ENCODE measurements at places on chromosomes 4 and X. TPM values are rescaled to one million over a fixed set of nuclear protein-coding genes. Genes with fewer than 3 reads are reported as not detected.

Gene SUPT20HL2
- not detected for total RNA-seq

Gene ADAMTS3
- 0.41 TPM for total RNA-seq

Gene HTN3
- total RNA-seq = not detected

Gene MID1IP1
- 113 TPM for total RNA-seq

Gene ADGRA3
- total RNA-seq = 21.1 TPM

Gene EREG
- total RNA-seq = 0.84 TPM

Gene CXCL11
- total RNA-seq = not detected

Gene FAT4
- total RNA-seq = 3.4 TPM

Gene EPGN
- not detected for total RNA-seq

Gene C4orf36
- total RNA-seq = 0.38 TPM

Gene ITIH6
- not detected for total RNA-seq

Gene GATB
- 28.8 TPM for total RNA-seq

Gene MTTP
- 0.63 TPM for total RNA-seq

Gene ARAP2
- 1.4 TPM for total RNA-seq

Gene PRSS12
- total RNA-seq = not detected

Gene MAGEB10
- total RNA-seq = not detected

Gene MAGEC3
- not detected for total RNA-seq

Gene SHROOM2
- total RNA-seq = 0.29 TPM

Gene MAGEC1
- not detected for total RNA-seq

Gene USP17L10
- total RNA-seq = not detected

Gene TLR2
- 7.5 TPM for total RNA-seq

Gene CT55
- total RNA-seq = not detected

Gene FRG2
- not detected for total RNA-seq

Gene MAGEC2
- total RNA-seq = not detected

Gene SPANXC
- total RNA-seq = not detected

Gene GPR78
- not detected for total RNA-seq

Gene ASB12
- total RNA-seq = 35.9 TPM

Gene MTMR8
- 0.46 TPM for total RNA-seq

Gene SPANXD
- not detected for total RNA-seq

Gene CACNA1F
- not detected for total RNA-seq

Gene CT45A1
- total RNA-seq = not detected

Gene TSPYL2
- 68.7 TPM for total RNA-seq

Gene STARD8
- total RNA-seq = 9.4 TPM

Gene SPINK2
- 3.4 TPM for total RNA-seq

Gene TCEAL8
- 9.2 TPM for total RNA-seq

Gene CXorf65
- not detected for total RNA-seq

Gene RTL3
- not detected for total RNA-seq

Gene PAGE2
- not detected for total RNA-seq

Gene ETDB
- total RNA-seq = not detected

Gene F9
- 0.53 TPM for total RNA-seq

Gene TBC1D9
- 1.9 TPM for total RNA-seq

Gene KDR
- total RNA-seq = 7.4 TPM

Gene DCUN1D4
- 19.9 TPM for total RNA-seq

Gene TCP11X2
- not detected for total RNA-seq

Gene CLCN4
- 73.3 TPM for total RNA-seq

Gene ALAS2
- total RNA-seq = 0.58 TPM

Gene ZNF732
- total RNA-seq = not detected

Gene FAM47A
- not detected for total RNA-seq

Gene RNF212
- total RNA-seq = not detected

Gene PARM1
- 13.1 TPM for total RNA-seq

Gene GNRHR
- not detected for total RNA-seq

Gene MND1
- 1.6 TPM for total RNA-seq

Gene MGARP
- 0.29 TPM for total RNA-seq

Gene GCNA
- total RNA-seq = 1.3 TPM
